ENCODE measurements at places on chromosomes 12 and 14. TPM values are rescaled to one million over a fixed set of nuclear protein-coding genes. Genes with fewer than 3 reads are reported as not detected.

The PTGDR gene
- 0.23 TPM for total RNA-seq

The CORO1C gene
- total RNA-seq = 206 TPM

The NOVA1 gene
- total RNA-seq = 110 TPM

The ATXN7L3B gene
- total RNA-seq = 114 TPM

The AKAP5 gene
- total RNA-seq = 44.5 TPM

The CABP1 gene
- 3.2 TPM for total RNA-seq

The FOXN4 gene
- 0.23 TPM for total RNA-seq

The KRT78 gene
- total RNA-seq = not detected

The NELL2 gene
- 462 TPM for total RNA-seq

The HOXC5 gene
- total RNA-seq = not detected

The TCL1B gene
- not detected for total RNA-seq

The NXPH4 gene
- 4.4 TPM for total RNA-seq

The GZMH gene
- not detected for total RNA-seq

The NKX2-1 gene
- total RNA-seq = 21.5 TPM

The SLC10A1 gene
- not detected for total RNA-seq

The FGF23 gene
- not detected for total RNA-seq

The SERPINA10 gene
- not detected for total RNA-seq

The EMP1 gene
- 5.3 TPM for total RNA-seq

The TBX5 gene
- not detected for total RNA-seq

The DTD2 gene
- total RNA-seq = 55.8 TPM

The KLRC3 gene
- 5.5 TPM for total RNA-seq

The MUCL1 gene
- not detected for total RNA-seq

The DEGS2 gene
- total RNA-seq = 1.6 TPM

The SVOP gene
- total RNA-seq = 41.1 TPM

The CMA1 gene
- total RNA-seq = not detected

The NGB gene
- 17.8 TPM for total RNA-seq

Data from diencephalon (tissue), 1 donor.